ENCODE measurements at places on chromosomes 6 and 20.
A peak's percentile ranks its signal among the peaks of the same experiment; 100 is the strongest.

DNA sequence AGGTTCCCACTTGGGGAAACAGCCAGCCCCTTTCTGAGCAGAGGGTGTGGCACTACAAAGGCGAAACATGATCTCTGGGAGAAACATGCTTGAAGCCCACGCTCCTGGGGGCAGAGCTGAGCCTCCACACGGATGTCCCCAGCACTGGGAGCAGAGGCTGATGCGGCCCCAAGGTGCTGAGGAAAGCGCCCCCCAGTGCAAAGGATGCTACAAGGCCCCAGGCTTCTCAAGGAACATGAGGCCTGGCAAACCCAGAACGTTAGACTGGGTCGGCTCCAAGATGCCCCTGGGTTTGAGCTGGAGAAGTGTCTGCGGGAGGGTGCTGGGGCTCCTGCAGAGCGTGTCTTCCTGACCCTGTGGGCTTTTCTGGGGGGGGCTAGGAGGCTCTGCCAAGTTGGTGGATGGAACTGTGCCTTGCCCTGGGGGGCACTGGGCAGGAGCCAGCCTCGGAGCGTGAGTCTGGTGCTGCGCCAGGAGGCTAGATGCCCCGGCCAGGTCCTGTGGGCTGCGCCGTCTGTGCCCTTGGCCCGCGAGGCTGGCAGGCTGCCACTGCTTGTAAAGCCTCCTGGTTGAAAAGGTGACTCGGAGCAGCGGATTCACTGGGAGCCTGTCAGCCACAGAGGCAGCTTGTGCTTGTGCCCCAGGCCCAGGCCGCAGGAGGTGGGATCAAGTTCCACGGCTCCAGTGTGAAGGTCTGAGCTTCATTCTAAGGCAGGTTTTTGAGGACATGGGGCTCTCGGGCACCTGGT is 8.1 kb downstream of the SYNJ2 start:
- peak; percentile 29 for DNase-seq

GRCh38 chr6:137001299-137001976 is 43.3 kb downstream of the IL20RA start:
- DNase-seq: peak; percentile 86

GRCh38 chr20:62843656-62844055 is 18.0 kb downstream of the TCFL5 start:
- no peak for DNase-seq

GRCh38 chr6:50141100-50141499 is 91.4 kb upstream of the DEFB112 start:
- DNase-seq: no peak

DNA sequence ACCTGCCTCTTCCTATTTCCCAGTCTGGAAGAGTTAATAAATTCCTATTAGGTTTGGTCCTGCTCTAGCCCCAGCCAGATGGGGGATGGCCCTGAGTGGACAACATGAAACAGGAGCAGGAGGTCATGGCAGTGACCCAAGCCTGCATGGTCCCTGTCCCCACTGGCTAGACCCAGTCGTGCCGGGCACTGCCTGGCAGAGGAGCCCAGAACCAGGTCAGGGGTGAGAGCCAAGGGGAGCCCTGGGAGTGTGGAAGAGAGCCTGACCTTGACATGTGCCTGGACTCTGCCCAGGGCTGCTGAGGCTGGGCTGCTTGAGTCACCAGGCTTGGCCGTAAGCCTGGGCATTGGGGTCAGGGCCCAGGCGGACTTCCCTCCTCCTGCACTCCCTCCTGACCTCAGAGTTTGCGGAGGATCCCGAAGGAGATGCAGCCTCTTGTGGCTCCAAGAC is 3.6 kb downstream of the AVP start:
- no peak for DNase-seq

- DNase-seq: peak; percentile 60
Measured at GRCh38 chr20:41524980-41525613, 93.1 kb downstream of the CHD6 start.

GRCh38 chr6:141153563-141153962 is 979.2 kb upstream of the GJE1 start:
- DNase-seq: no peak

DNA sequence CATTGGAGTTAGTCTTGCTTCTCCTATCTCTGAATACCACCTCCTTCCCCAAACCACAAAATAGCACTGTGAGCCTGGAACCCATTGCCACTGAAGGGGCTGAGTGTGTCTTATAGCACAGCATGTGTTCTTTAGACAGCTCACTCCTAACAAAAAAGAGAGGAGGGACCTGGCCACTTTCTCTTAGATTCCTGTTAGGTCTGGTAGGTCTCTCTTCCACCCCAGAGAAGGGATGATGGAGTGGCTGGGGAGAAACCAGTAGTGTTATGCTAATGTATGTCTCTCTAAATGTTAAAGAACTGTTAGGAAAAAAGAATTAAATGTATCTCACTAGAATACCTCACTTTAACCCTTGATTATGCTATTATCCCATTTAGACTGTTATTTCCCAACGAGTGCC is 340.3 kb downstream of the EPHA7 start:
- no peak for DNase-seq

DNA sequence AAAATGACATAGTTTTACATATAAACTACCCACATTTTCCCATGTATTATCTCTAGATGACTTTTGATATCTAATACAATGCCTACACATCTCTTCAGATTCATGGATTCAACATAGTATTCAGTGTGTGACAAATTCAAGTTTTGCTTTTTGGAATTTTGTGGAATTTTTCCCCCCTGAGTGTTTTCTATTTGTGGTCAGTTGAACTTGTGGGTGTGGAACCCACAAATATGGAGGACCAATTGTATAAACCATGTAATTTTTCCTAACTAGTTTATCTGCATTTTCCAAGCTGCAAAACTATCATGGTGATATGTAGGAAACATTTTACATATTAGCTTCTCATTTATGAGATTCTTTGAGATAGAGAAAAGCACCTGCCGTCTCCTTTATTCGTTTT is 374.3 kb upstream of the SOX4 start:
- DNase-seq: no peak

GRCh38 chr6:85680388-85680787 is 37.7 kb upstream of the SYNCRIP start:
- no peak for DNase-seq

- DNase-seq: no peak
Measured at GRCh38 chr6:157896932-157897331, 73.9 kb downstream of the SNX9 start.

GRCh38 chr20:19633985-19634384 is 124.1 kb upstream of the RIN2 start:
- no peak for DNase-seq

DNA sequence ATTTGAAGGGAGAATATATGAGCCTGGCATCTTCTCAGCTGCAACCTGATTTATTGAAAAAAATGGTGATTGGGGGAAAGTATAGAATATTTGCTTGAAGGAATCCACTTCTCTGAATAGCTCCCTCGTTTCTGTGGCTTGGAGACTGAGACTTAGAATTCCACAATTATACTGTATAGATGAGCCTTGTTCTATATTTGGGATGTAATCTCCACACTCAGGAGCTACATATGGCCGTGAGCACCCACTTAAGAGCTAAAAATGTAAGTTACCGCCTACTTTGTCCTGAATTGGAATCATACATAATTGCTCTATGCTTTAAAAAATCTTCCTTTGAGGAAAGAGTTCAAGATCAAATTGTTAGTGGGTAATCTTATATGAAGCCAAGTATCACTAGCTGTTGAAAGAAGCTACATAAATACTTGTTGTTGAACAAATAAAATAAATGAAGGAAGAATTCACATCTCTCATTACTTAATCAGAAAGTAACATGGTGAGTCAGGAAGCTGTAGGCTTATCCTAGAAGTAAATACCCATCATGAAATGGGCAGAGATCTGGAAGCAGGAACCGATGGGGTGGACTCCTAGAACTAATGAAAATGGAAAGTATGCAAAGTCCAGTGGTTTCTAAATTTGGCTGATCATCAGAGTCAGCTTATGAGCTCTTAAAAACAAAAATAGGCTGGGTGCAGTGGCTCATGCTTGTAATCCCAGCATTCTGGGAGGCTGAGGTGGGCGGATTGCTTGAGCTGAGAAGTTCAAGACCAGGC is 254.3 kb downstream of the SOX4 start:
- DNase-seq: no peak

DNA sequence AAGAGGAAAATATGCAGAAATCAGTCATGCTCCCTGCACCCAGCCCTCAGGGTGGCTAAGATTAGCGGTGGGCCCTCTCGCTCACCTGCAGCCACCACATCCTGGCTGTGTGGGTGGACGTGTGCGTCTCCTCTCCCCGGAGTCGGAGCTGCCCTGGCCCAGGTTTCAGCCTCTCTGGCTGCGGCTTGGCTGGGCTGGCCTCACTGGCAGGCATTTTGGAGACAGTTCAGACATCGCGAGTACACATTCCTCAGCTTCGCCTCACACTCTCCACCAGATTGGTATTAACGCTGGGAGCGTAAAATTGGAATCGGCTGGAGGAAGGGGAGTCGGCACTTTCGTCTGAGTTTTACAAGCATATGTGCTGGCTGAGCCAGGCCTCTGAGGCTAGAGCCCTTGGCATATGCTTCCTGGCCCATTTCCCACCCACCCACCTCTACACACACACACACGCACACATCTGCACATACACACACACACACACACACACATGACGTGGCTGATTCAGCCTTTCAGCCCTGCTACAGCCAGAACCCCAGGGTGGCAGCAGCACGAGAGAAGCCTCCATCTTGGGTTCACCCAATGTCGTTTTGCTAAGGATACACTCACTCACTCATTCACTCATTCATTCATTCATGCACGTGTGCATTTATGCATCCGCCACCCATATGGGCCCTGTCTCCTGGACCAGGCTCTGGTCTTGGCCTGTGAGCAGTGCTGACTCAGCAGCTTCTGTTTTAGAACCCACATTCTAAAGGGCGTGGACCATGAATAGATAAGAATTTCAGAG is 42.9 kb downstream of the BCAS4 start:
- DNase-seq: peak; percentile 61

GRCh38 chr20:16209951-16210361 is 363.3 kb downstream of the KIF16B start:
- no peak for DNase-seq

DNA sequence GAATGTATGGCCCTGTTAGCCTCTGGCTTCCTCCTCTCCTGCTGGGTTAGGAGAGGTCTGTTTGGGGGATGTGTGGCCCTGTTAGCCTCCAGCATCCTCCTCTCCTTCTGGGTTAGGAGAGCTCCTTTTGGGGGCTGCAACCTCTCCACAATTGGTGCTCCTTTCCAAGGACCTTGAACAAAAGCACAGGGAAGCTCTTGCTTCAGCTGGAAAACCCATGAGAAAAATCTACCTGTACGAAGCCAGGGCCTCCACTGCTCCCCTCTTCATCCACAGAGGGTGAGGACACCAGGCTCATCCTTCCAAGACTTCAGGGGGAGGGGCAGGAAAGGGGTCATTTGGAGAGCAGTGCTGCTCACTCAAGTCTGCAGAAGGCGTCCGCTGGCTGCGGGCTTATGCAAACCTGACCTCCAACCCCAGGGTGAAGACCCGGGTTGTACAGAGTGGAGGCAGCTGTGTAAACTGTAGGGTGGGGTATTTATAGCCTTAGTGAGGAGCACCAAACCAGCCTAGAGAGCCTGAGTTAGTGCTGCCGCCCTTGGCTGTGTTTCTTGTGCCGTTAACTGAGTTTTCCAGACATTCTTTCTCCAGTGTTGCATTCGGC is 62.1 kb downstream of the SLC24A3 start:
- no peak for DNase-seq

- DNase-seq: no peak
Measured at GRCh38 chr20:31452575-31452974, 12.1 kb downstream of the DEFB123 start.

- DNase-seq: no peak
Measured at GRCh38 chr6:13531956-13532355, 42.4 kb upstream of the SIRT5 start.

DNA sequence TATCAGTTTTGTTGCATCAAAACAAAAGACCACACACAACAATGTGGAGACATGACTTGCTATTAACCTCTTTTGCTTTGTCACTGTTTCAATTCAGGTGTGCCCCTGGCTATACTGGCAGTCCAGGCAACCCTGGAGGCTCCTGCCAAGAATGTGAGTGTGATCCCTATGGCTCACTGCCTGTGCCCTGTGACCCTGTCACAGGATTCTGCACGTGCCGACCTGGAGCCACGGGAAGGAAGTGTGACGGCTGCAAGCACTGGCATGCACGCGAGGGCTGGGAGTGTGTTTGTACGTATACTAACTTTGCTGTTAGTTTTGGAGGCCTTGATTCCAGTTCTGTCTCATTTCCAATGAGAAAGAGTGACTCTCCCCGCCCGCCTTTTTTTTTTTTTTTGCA is 356.9 kb downstream of the ARHGAP18 start:
- DNase-seq: peak; percentile 50

DNA sequence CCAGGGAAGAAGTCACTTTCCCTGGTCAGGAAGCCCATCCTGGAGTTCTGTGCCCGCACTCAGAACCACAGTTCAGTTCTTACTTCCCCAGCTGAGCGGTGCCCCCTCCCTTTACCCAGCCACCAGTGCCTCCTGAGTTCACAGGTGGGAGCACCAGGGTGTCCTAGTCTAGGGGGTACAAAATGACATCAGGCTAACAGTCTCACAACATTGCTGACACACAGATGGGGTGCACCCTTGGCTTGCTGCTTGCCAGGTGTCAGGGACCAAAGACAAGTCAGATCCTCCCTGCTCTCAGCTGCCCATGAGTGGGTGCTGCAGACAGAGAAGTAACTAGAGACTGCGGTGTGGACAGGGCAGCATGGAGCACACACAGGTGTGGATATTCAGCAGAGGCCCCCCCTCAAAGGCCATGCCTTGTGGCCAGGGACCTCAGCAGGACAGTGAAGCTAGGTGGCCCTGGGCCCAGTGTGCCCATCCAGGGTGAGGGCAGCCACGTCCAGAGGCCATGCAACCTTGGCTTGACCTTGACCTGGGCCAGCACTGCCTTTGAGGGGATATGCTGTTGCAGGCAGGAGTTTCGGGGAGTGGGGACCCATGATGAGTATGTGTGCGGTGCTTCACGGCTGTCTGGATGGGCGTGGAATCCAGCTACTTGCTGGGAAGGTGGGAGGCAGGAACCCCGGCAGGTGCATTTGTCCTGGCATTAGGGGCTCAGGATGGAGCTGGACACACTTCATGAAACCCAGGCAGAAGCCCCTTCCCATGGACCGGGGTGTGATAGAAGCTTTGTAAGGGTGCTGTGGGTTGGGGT is 110.4 kb upstream of the FRMD1 start:
- no peak for DNase-seq

DNA sequence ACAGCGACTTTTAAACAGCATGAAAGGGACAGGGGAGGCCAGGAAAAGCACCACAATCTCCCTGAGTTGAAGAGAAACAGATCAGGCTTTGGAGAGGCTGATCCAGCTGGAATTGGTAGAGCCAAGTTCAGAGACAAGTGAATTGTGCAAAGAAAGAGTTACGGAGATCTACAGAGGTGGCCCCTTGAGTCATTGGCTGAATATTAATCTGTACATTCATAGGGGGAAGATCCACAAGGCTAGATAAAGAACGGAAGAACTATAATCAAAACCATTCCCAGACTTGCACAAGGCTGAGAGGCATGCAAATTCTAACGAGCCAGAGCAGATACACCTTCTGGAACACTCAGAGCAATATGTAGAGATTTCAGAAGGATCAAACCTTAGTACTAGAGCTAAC is 14.2 kb upstream of the FOXQ1 start:
- no peak for DNase-seq

DNA sequence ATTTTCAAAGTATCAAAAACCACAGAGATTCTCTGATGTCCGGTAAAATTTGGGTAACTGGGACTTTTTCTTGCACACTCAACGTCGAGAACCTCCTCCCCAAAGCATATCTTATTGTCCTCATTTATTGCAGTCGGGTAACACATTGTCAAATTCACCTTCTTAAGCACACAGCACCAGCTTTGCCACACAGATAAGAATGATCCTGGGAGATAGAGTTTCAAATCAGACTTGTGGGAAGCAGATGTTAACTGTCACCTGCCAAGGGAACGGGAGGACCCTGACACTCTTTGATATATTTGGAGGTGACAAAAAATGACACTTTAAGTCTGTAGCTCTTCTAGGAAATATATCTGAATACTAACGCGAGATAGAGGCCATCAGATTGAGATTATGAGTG is 282.1 kb upstream of the BMP2 start:
- DNase-seq: no peak
